Upper lobe of right lung (tissue), 1 donor: ENCODE measurements at places on chromosomes 7 and 10. TPM values are rescaled to one million over a fixed set of nuclear protein-coding genes. Genes with fewer than 3 reads are reported as not detected.

KCNIP2 gene
- total RNA-seq = 3.0 TPM

- H3K36me3 ChIP-seq = no peaks in the 10 kb centered on the region
- no peak overlapping the region for H3K4me3 ChIP-seq
- no peaks in the 10 kb centered on the region for H3K27me3 ChIP-seq
- no peaks in the 10 kb centered on the region for H3K4me1 ChIP-seq
- DNase-seq = no peak
- H3K27ac ChIP-seq = no peak overlapping the region
Measured at GRCh38 chr7:28427236-28427635, 14.9 kb downstream of the CREB5 start.

DNA sequence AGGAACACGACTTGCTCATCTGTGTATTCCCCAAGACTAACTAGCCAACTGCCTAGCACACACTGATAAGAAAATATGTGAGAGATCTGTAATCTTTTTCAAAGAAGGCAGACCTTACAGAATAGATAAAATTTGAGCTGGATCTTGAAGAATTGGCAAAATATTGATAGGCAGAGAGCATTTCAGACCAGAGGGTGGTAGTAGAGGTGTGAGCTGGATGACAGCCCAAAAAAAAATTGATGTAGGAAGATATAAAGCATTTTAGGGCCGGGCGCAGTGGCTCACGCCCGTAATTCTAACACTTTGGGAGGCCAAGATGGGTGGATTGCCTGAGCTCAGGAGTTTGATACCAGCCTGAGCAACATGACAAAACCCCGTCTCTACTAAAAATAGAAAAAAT lies 1.2 kb upstream of the ZNF746 start:
- H3K36me3 ChIP-seq = peaks cover 5% of the 10 kb centered on the region
- H3K27ac ChIP-seq = no peak overlapping the region
- H3K27me3 ChIP-seq = no peaks in the 10 kb centered on the region
- no peak for DNase-seq

ARHGEF5 gene
- total RNA-seq = 36.9 TPM

PON1 gene
- 0.49 TPM for total RNA-seq

SH2B2 gene
- total RNA-seq = 13.2 TPM

- DNase-seq = peak; percentile 83
- no peaks in the 10 kb centered on the region for H3K27me3 ChIP-seq
- H3K4me3 ChIP-seq = peak overlapping the region; percentile 85
- no peaks in the 10 kb centered on the region for H3K36me3 ChIP-seq
Measured at GRCh38 chr10:24722676-24723385, 856 bp downstream of the ARHGAP21 start.

KIAA1549 gene
- 5.7 TPM for total RNA-seq

- H3K36me3 ChIP-seq = no peaks in the 10 kb centered on the region
- no peaks in the 10 kb centered on the region for H3K27me3 ChIP-seq
- H3K4me1 ChIP-seq = no peaks in the 10 kb centered on the region
Measured at GRCh38 chr10:19518632-19519031, 297.6 kb upstream of the PLXDC2 start.

GPC2 gene
- total RNA-seq = 0.49 TPM

DNA sequence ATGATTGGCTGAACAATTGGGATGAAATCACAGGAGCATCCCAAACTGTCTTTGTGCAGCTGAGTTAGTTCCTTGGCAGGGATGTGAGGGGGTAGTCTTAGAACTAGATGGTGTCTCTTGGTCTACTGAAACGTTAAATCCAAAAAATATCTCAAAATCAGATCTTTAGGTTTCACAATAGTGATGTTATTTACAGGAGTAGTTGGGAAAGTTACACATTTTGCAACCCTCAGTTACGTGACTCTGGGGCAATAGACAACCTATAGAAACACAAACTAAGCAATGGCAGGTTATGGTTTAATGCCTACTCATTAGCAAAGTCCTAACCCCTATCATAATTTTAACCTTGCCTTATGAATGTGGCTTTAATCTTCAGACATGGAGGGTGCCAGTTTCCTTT lies 24.0 kb downstream of the PKD1L1 start:
- no peak for DNase-seq
- no peaks in the 10 kb centered on the region for H3K36me3 ChIP-seq
- H3K27me3 ChIP-seq = no peaks in the 10 kb centered on the region
- no peak overlapping the region for H3K4me3 ChIP-seq
- H3K4me1 ChIP-seq = no peaks in the 10 kb centered on the region
- no peak overlapping the region for H3K27ac ChIP-seq

SYT15B gene
- 40.1 TPM for total RNA-seq

- H3K36me3 ChIP-seq = peaks cover 5% of the 10 kb centered on the region
- DNase-seq = no peak
- no peak overlapping the region for H3K4me3 ChIP-seq
- no peak overlapping the region for H3K27ac ChIP-seq
- H3K4me1 ChIP-seq = peaks cover 26% of the 10 kb centered on the region
Measured at GRCh38 chr7:2116989-2117591, 115.7 kb downstream of the MAD1L1 start.

DNA sequence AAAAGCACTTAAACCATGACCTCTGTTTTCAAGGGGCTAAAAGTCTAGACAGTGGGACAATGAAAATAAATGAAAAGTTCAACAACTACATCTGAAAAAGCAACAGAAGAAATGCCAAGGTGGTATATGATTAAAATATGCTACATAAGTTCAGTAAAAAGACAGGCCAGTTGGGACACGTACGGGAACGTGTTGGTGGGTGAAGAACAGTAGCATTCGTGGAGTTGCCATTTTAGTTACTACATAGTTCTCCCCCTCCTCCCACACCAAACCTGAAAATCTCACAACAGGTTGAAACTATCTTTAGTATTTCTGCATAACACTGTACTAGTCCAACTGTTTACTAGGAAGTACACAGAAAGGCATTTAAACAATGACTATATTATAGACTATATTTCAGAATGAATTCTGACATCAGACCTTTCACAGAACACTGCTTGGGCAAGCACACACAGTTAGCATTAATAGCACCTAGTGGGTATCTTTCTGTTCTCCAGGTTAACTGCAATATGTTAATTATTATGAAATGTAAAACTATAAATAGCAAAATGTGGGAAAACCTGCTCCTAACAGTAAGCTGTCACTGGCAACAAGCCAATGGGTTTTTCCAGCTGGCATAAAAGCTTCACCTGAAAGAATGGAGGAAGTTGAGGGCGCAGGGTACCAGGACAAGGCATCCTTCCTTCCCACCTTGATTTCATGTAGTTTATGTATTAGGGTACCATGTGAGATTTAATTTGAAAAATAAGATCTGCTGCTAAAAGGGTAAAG lies 135.0 kb downstream of the STRA8 start:
- H3K36me3 ChIP-seq = no peaks in the 10 kb centered on the region
- H3K27me3 ChIP-seq = no peaks in the 10 kb centered on the region
- H3K4me3 ChIP-seq = no peak overlapping the region
- no peak overlapping the region for H3K27ac ChIP-seq
- no peak for DNase-seq

CALCR gene
- not detected for total RNA-seq

IQUB gene
- total RNA-seq = 0.75 TPM

DNA sequence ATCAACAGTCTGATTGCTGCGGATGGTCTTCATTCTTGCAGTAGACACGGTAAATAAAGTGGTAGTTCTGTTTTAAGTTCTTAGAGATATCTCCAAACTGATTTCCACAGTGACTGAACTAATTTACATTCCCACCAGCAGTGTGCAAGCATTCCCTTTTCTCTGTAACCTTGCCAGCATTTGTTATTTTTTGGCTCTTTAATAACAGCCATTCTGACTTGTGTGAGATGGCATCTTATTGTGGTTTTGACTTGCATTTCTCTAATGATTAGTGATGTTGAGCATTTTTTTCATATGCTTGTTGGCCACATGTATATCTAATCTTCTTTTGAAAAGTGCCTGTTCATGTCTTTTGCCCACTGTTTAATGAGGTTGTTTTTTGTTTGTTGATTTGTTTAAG lies 30.2 kb upstream of the CXCL12 start:
- H3K27ac ChIP-seq = no peak overlapping the region
- H3K27me3 ChIP-seq = no peaks in the 10 kb centered on the region
- H3K4me1 ChIP-seq = peaks cover 7% of the 10 kb centered on the region
- DNase-seq = no peak
- H3K4me3 ChIP-seq = no peak overlapping the region
- no peaks in the 10 kb centered on the region for H3K36me3 ChIP-seq

HOXA6 gene
- 6.5 TPM for total RNA-seq

- no peak for DNase-seq
- H3K27ac ChIP-seq = no peak overlapping the region
- no peaks in the 10 kb centered on the region for H3K27me3 ChIP-seq
- H3K4me1 ChIP-seq = no peaks in the 10 kb centered on the region
- no peaks in the 10 kb centered on the region for H3K36me3 ChIP-seq
- H3K4me3 ChIP-seq = no peak overlapping the region
Measured at GRCh38 chr7:133124974-133125373, 43.1 kb upstream of the CHCHD3 start.

RBM17 gene
- 92.5 TPM for total RNA-seq

DNA sequence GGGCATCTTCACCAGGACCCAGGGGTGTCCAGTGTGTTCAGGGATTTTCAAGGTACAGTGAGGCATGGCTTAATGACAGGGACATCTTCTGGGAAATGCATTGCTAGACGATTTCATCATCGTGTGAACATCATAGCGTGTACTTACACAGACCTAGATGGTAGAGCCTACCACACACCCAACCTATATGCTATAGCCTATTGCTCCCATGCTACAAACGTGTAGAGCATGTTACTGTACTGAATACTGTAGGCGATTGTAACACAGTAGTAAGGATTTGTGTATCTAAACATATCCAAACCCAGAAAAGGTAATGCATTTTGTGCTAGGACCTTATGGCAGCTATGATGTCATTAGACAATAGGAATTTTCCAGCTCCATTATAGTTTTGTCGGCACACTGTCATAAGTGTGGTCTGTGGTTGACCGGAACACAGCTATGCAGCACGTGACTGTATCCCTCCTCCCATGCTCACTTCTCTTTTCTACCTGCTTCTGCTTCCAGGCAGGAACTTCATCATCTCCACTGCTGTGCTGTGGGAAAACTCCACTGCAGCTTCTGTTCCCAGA lies 416.2 kb upstream of the NFE2L3 start:
- H3K27me3 ChIP-seq = no peaks in the 10 kb centered on the region
- H3K36me3 ChIP-seq = no peaks in the 10 kb centered on the region
- H3K4me3 ChIP-seq = no peak overlapping the region
- H3K27ac ChIP-seq = no peak overlapping the region
- H3K4me1 ChIP-seq = peaks cover 13% of the 10 kb centered on the region

SRRM3 gene
- total RNA-seq = 1.1 TPM

DNA sequence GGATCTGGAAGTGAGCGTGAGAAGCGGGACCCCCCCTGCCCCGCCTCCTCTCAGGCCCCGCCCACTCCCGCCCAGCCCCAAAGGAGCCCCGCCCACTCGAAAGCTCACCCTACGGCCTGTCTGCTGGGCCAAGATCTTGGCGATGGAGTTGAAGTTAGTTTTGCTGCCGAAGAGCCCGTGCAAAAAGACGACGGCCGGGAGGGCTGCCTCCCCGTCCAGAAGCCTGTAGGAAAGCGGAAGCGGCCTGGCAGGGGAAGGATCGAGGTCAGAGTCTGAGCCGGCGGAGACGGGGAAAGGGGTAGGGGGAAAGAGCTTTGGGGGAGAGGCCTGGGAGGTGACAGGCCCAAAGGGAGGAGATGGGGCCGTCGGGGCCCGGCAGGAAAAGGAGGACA lies 386 bp downstream of the ABHD11 start:
- peak; percentile 85 for DNase-seq
- no peaks in the 10 kb centered on the region for H3K27me3 ChIP-seq
- peaks cover 5% of the 10 kb centered on the region for H3K4me1 ChIP-seq

DNA sequence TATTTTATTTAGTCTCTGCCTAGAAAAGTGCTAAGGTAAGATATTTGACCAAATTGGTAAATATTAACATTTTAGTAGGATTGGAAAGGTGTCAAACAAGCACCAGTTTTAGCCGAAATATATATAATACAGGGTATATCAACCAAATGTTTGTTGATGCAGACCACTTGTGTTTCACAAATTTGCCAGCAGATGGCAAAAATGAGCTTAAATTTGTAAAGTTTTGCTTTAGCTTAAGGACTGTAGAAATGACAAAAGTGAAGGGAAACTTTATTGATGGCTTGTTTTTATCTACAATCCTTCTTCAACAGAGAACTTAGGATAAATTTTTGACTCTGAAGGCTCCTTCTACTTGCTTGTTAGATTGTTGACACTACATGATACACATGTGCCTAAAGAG lies 4.8 kb upstream of the POLR1F start:
- H3K27ac ChIP-seq = no peak overlapping the region
- H3K36me3 ChIP-seq = no peaks in the 10 kb centered on the region
- H3K27me3 ChIP-seq = no peaks in the 10 kb centered on the region
- peaks cover 6% of the 10 kb centered on the region for H3K4me1 ChIP-seq
- H3K4me3 ChIP-seq = no peak overlapping the region
- no peak for DNase-seq

MGAM2 gene
- 0.61 TPM for total RNA-seq

IFIT1B gene
- total RNA-seq = not detected

UTF1 gene
- not detected for total RNA-seq

- H3K4me3 ChIP-seq = no peak overlapping the region
- no peak overlapping the region for H3K27ac ChIP-seq
- DNase-seq = no peak
- no peaks in the 10 kb centered on the region for H3K4me1 ChIP-seq
Measured at GRCh38 chr7:49894543-49894942, 121.1 kb downstream of the VWC2 start.

JAKMIP3 gene
- 0.32 TPM for total RNA-seq

GRCh38 chr10:1003884-1004670 lies 15.8 kb downstream of the GTPBP4 start:
- H3K36me3 ChIP-seq = peaks cover 99% of the 10 kb centered on the region
- H3K27ac ChIP-seq = no peak overlapping the region

DNA sequence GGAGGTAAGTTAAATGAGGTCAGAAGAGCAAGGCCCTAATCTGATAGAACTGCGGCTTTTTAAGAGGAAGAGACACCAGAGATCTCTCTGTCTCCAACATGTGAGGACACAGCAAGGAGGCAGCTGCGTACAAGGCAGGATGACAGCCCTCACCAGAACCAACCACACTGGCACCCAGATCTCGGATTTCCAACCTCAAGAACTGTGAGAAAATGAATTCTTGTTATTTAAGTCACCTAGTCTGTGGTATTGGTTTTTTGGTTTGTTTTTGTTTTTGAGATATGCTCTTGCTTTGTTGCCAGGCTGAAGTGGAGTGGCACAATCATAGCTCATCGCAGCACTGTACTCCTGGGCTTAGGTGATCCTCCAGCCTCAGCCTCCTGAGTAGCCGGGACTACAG lies 127.2 kb downstream of the DLG5 start:
- no peak overlapping the region for H3K4me3 ChIP-seq
- no peaks in the 10 kb centered on the region for H3K27me3 ChIP-seq
- no peak for DNase-seq
- H3K27ac ChIP-seq = no peak overlapping the region
